ENCODE measurements at places on chromosomes 1 and 21. TPM values are rescaled to one million over a fixed set of nuclear protein-coding genes. Genes with fewer than 3 reads are reported as not detected.

Gene PLEKHA6
- total RNA-seq, result not detected

Gene KIF21B
- 0.33 TPM for total RNA-seq

Gene PRDM16
- total RNA-seq, result not detected

Gene TCHHL1
- total RNA-seq, result not detected

Gene HMGN1
- total RNA-seq, result 726 TPM

Gene OTUD3
- 3.5 TPM for total RNA-seq

Gene SH2D5
- 2.4 TPM for total RNA-seq

Gene LCE3D
- not detected for total RNA-seq

Gene BRDT
- total RNA-seq, result not detected

- DNase-seq, result no peak
Observed at GRCh38 chr1:180261524-180262155, 31.6 kb downstream of the LHX4 start.

GRCh38 chr21:18467715-18468114 lies 64.1 kb upstream of the TMPRSS15 start:
- no peak for DNase-seq

DNA sequence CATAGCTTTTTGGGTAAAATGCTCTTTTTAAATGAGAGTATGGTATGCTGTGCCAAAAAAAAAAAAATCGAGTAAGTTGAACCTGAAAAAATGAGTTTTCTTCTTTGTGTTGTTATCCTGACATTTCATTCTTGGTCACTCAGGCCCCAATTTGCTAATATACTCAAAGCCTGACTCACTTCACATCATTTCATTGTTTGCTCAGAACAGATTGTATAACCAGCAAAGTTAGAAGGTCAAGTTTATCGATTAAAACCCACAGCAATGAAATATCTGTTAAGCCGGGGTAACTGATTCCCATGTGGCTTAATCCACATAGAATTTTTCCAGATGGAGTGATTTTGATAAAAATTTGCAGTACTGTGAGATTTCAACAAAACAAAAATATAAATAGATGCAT lies 363.7 kb downstream of the NEGR1 start:
- DNase-seq, result no peak

DNA sequence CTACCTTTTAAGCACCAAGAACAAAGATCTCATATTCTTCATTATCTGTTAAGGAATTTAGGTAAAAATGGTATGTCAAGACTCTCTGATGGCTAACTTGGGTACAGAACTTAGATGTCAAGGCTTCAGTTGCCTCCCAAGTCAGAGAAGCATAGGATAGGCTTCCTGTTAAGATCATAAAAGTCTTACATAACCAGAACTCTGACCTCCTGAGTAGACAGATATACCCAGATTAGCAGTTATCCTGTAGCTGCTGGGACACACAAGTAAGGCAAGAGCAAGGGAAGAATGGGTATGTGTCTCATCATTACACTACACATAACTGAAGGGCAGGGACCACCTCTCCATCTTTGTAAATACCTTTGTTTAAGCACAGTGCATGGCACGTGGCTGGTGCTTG lies 15.4 kb upstream of the KLHL12 start:
- no peak for DNase-seq

GRCh38 chr1:21496063-21496462 lies 13.2 kb upstream of the ALPL start:
- no peak for DNase-seq

DNA sequence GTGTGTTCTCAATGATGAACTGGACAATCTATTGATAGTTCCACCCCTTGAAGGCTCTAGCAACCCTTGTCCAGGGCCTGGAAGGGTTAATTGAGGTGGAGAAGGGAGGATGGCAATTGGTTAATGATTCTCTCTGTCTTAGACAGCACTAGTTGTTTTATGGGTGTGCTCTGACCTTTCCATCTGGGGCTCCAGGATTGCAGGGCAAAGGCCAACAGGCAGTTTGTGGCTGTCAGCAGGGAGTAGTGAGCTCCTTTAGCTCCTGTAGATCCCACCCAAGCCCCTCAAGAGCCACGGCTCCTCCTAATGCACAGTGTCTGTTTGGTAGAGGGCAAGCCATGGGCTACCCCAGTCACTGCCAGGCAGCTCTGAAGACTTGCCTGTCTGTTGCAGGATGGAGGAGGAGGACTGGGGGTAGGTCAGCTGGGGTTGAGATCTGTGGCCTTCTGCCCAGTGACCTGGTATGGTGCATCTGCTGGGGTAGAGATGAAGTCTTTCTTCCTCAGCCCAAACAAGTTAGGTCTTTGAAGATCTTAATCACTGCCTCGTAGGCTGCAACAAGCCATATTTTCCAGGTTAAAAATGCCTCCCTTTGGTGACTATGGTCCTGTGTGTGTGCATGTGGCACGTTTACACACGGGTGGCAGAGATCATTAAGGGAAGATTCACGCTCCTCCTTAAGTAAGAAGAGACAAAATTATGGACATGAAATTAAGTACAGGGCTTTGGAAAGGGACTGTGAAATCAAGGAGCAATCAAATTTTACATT lies 7.7 kb downstream of the MROH7 start:
- no peak for DNase-seq

DNA sequence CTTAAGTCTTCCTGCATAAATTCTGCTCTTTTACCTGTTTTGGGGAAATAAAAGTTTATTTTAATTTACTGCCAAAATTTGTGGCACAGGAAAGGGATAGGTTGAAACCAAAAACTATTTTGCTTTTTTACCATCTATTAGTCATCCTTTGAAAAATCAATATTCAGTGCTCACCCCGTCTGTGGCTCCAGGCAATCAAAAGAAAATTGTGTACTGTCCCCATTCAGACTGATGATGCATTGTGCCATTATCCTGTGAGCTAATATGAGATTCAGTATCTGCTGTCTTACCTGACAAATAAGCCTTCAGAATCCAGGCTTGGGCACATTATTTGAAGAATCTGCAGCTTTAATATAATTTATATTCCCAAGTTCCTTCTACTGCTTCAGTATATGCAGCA lies 650.7 kb downstream of the KIF26B start:
- no peak for DNase-seq

- no peak for DNase-seq
Observed at GRCh38 chr21:21096956-21097355, 98.7 kb downstream of the NCAM2 start.

GRCh38 chr1:6097824-6098223 lies 52.1 kb downstream of the KCNAB2 start:
- no peak for DNase-seq

DNA sequence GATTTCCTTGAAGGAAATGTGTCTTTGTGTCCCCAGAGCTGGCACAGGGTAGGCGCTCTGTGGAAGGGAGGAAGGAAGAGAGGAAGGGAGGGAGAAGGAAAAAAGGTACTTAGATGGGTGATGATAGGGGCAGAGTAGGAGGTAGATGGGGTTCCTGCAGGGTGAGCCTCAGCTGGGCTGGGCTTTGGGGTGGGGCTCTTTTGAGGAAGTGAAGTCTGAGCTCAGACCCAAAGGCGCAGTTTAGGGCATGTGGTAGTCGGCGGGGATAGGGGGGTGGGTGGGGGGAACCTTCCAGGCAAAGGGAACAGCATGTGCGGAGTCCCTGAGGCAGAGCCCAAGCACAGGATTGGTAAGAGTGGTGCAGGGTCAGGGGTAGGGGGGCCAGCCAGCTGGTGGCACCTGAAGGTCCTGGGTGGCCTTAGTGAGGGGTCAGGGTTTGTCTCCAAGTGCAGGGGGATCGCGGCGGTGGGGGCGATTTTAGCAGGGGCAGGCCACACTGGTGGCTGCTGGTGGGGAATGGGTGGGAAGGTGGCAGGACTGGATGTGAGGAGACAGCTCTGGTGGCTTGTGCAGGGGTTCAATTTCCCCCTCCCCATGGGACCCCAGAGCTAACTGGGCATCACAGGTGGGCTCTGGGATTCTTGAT lies 8.4 kb upstream of the HTR6 start:
- DNase-seq, result no peak

GRCh38 chr1:21149855-21150432 lies 26.8 kb downstream of the EIF4G3 start:
- DNase-seq, result peak; percentile 81

DNA sequence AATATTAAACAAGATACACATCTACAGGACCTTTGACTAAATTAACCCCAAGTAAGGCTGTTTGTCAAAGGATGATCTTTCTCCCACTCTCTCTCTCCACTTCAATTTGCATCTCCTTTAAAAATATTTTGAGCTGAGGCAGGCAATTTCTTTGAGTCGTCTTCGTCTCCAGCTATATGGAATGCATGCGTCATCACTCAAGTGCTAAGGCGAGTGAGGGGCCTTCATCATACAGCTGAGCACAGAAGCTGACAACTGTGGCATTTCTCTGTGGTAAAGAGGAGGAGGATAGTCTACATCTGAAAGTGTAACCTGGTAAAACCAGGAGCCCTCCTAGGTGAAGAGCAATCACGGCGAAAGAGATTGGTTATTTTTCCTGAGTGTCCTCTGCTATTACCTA lies 7.6 kb downstream of the EPHX4 start:
- DNase-seq, result no peak

GRCh38 chr21:38954588-38955004 lies 148.9 kb downstream of the ETS2 start:
- no peak for DNase-seq

DNA sequence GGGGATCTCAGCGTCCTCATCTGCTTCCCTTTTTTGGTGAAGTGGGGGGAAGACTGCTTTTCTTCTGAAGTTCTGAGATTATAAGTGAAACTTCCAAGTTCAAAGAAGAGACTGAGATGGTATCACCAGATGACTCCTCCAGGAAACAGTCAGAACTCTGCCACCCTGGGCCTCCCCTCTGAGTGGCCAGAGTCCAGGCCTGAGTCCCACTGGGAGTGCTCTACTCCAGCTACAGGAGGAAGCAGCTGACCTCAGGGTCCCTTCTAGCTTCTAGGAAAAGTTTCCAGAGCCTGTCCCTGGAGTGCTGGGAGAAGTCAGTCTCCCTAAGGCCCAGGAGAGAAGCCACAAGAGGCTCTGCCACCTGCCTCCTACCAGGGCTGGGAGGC lies 104.7 kb downstream of the CASZ1 start:
- no peak for DNase-seq

GRCh38 chr1:183349201-183349711 lies 68.9 kb downstream of the NMNAT2 start:
- peak; percentile 78 for DNase-seq

- DNase-seq, result no peak
Observed at GRCh38 chr1:31228986-31229385, 10.7 kb downstream of the NKAIN1 start.

DNA sequence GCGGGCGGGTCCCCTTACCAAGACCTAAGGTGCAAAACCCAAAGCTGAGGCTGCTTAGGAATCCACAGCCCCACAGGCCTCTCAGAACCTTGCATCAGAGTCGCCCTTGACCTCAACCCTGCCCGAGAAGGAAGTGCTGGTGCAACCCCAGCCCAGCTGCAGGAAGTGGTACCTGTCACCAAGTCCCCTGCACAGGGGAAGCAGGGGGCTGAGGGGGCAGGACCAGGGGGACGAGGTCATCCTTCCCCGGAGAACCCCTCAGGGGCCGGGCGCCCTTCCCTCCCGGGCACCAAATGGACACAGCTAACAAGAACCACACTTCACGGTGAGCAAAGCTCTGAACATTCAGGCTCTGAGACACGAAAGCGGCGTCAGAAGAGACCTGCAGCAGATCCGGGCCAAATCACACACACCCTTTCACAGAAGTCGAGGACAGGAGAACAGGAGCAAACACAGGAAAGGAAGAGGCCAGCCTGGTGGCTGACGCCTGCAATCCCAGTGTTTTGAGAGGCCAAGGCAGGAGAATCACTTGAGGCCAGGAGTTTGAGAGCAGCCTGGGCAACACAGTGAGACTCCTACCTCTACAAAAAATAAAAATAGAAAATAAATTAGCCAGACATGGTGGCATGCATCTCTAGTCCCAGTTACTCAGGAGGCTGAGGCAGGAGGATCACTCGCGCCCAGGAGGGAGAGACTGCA lies 6.4 kb downstream of the ITGB2 start:
- DNase-seq, result no peak

DNA sequence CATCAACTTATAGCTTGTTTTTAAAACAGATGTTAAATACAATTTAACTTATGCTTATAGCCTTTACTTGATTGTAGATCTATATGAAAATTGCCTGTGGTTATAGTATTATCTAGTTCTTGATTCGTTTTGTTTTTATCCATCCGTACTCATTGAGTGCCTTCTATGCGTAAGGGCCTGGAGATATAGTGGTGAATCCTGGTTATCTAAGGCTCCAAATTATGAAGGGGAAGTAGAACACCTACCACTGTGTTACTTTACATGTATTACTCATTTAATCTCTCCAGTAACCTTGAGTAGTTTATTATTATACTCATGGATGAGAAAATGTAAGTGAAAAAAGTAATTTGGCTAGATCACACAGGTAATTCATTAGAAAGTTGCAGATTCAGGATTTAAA lies 121.8 kb downstream of the OSBPL9 start:
- DNase-seq, result no peak

DNA sequence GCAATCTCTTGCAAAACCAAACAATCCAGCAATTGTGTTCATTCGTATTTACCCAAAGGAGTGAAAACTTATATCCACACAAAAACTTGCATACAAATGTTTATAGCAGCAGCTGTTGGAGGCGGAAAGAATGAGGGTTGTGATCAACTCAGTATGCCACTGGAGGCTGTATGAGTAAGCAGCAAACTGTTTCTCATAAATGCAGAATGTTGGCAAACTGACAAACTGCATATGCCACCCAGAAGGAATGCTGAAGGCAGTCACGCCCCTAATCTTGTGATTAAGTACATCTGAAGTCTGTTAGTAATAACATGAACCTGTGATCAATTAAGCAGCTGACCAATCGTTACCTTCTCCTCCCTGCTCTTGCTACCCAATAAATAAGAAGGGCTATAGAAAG lies 60.5 kb upstream of the CR2 start:
- DNase-seq, result peak; percentile 82

DNA sequence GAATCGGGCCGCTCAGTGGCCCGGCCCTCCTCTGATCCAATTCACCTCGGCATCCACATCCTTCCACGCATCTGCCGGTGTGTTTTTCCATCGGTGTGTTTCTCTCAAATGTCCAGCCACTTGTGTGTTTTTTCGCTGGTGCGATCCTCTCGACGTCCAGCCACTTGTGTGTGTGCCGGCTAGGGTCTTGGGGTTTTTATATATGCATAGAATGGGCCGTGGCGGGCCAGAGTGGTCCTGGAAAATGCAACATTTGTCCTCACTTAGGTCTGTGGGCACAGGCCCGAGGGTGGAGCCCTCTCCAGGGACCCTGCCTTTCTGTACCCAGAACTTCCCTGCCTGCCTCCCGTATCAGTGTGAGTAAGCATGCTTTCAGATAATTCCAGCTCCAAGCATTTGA lies 1106.4 kb downstream of the AMY1C start:
- no peak for DNase-seq

DNA sequence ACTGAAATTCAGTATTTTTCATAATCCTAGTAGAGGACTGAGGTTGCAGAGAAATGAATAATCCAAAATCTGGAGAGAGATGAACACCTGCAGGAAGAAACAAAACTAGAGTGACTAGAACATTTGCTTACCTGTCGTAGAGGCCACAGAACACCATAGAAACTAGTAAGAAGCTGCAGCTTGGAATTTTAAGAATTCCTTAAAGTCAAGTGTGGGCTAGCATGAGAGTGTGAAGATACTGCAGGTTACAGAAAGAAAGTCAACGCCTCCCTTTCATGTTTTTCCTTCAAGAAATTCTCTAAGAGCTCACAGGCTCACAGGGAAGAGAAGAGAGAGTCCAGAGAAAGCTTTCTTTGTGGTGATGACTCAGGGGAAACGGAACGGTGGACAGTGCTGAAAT lies 633.7 kb downstream of the LRRIQ3 start:
- DNase-seq, result no peak
